ENCODE measurements at places on chromosomes 12 and 14. TPM values are rescaled to one million over a fixed set of nuclear protein-coding genes. Genes with fewer than 3 reads are reported as not detected.

ITGB7 gene
- 3.1 TPM for total RNA-seq

CEP170B gene
- total RNA-seq = 2.4 TPM

PTPRR gene
- 0.25 TPM for total RNA-seq

PTCSC3 gene
- not detected for total RNA-seq

LRFN5 gene
- total RNA-seq = 5.6 TPM

RBP5 gene
- total RNA-seq = 9.2 TPM

BDKRB1 gene
- not detected for total RNA-seq

TCHP gene
- total RNA-seq = 8.8 TPM

BTBD7 gene
- 18.4 TPM for total RNA-seq

USP44 gene
- total RNA-seq = 2.8 TPM

HEBP1 gene
- 49.1 TPM for total RNA-seq

KCNJ8 gene
- 29.1 TPM for total RNA-seq

TBK1 gene
- 19.0 TPM for total RNA-seq

SCAF11 gene
- total RNA-seq = 72.3 TPM

NEMF gene
- total RNA-seq = 54.5 TPM

FKBP4 gene
- 29.8 TPM for total RNA-seq

SMOC1 gene
- total RNA-seq = 4.4 TPM

CCDC38 gene
- total RNA-seq = 0.14 TPM

SLC25A47 gene
- not detected for total RNA-seq

SIX4 gene
- 3.6 TPM for total RNA-seq

SCN8A gene
- 1.6 TPM for total RNA-seq

DNAH10 gene
- total RNA-seq = 0.09 TPM

TNS2 gene
- total RNA-seq = 259 TPM

CEBPE gene
- not detected for total RNA-seq

SYT10 gene
- 1.1 TPM for total RNA-seq

TSPAN11 gene
- total RNA-seq = 0.30 TPM

CLEC2D gene
- 1.9 TPM for total RNA-seq

NKX2-1 gene
- total RNA-seq = not detected

SMIM41 gene
- 0.54 TPM for total RNA-seq

CMA1 gene
- total RNA-seq = not detected

CACNB3 gene
- 7.3 TPM for total RNA-seq

FAM181A gene
- not detected for total RNA-seq
